ENCODE measurements at places on chromosomes 6 and 20. TPM values are rescaled to one million over a fixed set of nuclear protein-coding genes. Genes with fewer than 3 reads are reported as not detected.
A peak's percentile ranks its signal among the peaks of the same experiment; 100 is the strongest.

- DNase-seq: no peak
Observed at GRCh38 chr20:22559711-22560318, 24.6 kb downstream of the FOXA2 start.

PRDM13 gene
- total RNA-seq: not detected

DNA sequence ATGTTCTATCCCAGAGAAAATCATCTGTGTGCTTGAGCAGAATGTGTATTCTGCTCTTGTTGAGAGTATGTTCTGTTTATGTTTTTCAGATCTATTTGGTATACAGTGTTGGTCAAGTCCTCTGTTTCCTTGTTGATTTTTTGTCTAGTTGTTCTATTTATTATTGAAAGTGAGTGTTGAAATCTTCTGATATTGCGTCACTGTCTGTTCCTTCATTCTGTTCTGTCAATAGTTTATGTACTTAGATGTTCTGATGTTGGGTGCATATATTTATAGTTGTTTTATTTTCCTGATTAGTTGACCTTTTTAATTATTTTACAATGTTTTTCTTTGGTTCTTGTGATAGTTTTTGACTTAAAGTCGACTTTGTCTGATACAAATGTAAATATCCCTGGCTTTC, 458.7 kb upstream of the HSF2 start:
- DNase-seq: no peak

- no peak for DNase-seq
Observed at GRCh38 chr6:29499704-29500103, 11.9 kb upstream of the MAS1L start.

GRCh38 chr20:2593756-2594155, 57.4 kb downstream of the TMC2 start:
- no peak for DNase-seq

TCF21 gene
- total RNA-seq: not detected

IER3 gene
- 30.5 TPM for total RNA-seq

PEX3 gene
- 16.9 TPM for total RNA-seq

- DNase-seq: no peak
Observed at GRCh38 chr20:37274851-37275524, 13.4 kb upstream of the GHRH start.

ID4 gene
- total RNA-seq: not detected

CFB gene
- total RNA-seq: 0.37 TPM

DNA sequence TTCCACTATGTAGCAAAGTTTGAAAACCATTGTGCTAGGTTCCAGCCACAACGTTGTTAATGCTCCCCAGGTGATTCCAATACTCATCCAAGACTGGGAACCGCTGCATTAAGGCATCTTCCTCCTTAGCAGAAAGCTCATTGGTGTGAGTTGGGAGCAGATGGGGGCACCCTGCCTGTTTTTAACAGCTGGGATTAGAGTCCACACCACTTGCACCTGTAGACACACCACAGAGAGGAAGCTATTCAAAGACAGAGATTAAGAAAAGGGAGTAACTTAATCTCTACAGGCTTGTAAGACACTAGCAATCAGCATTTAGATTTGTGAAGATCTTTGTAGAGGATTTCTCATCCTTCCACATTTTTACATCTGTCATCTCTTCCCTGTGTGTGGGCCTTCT, 333.9 kb upstream of the SOX4 start:
- DNase-seq: no peak

GRCh38 chr20:52899041-52899608, 73.0 kb upstream of the TSHZ2 start:
- DNase-seq: no peak

OR2H2 gene
- not detected for total RNA-seq

DEFB124 gene
- not detected for total RNA-seq

DNA sequence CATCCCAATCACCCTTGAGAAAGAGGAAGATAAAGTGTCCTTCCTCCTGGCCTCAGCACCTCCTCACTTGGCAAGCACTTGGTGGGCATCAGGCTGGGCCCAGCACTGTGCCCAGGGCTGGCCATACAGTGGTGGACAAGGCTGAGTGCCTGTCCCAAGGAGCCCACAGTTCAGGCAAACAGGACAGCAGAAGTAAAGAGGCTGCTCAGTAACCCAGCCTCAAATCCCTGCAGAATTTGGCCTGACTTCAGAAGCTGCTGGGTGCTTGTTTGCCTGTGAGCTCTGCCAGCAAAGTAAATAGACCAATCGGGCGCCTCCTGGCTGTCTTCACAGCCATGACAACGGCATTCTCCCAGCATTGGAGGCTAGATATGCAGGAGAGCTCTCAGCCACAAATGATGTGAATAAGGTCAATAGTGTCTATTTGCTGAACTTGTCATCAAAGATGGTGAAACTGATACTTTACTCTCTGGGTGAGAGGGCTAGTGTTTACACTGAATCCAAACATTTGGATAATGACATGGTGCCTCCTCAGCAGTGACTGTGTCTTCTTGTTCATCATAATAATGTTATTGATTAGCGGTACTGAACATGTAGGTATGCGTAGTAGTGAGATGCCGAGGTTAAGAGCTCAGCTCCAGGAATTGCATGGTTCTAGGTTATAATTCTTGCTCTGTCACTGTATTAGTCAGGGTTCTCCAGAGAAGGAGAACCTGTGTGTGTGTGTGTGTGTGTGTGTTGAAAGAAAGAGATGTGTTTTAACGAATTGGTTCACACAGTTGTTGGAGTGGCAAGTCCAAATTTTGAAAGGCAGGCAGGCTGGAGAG, 36.9 kb upstream of the FANCE start:
- DNase-seq: peak; percentile 18

DNA sequence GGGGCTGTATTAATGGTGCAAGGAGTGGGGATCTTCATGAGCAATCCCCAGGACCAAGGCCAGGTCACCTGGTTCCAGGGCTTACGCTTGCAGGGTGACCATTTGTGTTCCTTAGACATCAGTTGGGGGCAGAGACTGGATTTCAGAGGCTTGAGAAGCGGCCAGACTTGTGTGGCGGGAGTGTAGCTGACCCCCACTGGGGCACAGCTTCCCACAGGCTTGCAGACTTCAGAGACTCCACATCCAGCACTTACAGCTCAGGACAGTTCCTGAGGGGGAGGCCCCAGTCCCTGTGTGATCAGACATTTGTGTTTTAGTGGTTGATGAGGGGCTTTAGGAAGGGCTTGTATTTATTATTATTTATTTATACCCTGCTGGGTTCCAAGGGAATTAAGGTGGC, 15.3 kb downstream of the TJAP1 start:
- no peak for DNase-seq

GRCh38 chr6:119314885-119315272, 34.7 kb downstream of the MAN1A1 start:
- DNase-seq: no peak

DNA sequence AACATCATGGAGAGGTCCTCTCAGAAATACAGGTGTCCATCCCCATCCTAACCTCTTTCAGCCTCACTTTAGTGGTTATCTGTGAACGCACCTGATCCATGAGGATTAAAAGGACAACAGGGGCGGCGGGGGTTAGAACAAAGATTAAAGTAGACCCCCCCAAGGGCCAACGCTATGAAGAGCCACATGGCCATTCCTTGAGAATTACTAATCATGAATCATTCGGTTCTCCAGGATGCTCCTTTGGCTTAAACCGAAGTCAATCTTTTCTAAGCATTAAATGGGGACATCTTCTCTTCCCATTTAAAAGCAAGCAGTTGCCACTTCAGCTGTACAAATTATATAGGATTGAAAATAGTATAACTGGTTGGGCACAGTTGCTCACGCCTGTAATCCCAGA, 212.4 kb downstream of the GMPR start:
- DNase-seq: no peak

- DNase-seq: peak; percentile 25
Observed at GRCh38 chr6:133973109-133973971, 20.3 kb downstream of the TBPL1 start.

DEF6 gene
- 186 TPM for total RNA-seq

DNA sequence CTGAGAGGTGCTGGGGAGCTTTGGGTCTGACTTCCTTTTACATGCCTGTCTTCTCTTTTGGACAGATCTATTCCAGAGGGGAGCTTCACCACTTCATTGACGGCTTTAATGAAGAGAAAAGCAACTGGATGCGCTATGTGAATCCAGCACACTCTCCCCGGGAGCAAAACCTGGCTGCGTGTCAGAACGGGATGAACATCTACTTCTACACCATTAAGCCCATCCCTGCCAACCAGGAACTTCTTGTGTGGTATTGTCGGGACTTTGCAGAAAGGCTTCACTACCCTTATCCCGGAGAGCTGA, 13.1 kb downstream of the PRDM1 start:
- no peak for DNase-seq

GRCh38 chr20:8007490-8007889, 12.1 kb downstream of the TMX4 start:
- DNase-seq: no peak

DNA sequence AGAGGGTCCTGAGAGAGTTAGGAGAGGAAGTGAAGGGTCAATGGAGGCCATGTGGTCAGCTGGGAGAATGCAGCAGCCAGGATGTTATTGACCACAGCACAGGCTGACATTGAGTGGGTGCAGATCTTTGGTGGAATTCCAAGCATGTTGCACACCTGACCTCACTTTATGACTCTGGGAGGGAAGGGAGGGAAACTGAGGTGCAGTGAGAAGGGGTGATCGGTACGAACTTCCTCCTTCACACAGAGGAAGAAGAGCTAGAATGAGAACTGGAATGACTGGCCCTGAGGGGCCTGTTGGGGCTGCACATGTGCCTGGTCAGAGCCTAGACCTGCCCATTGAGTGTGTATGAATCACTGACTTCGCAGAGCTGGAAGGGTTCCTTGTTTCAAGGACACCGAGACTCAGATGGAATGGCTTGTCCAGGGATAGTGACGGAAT, 9.8 kb downstream of the FAM83D start:
- no peak for DNase-seq

DNA sequence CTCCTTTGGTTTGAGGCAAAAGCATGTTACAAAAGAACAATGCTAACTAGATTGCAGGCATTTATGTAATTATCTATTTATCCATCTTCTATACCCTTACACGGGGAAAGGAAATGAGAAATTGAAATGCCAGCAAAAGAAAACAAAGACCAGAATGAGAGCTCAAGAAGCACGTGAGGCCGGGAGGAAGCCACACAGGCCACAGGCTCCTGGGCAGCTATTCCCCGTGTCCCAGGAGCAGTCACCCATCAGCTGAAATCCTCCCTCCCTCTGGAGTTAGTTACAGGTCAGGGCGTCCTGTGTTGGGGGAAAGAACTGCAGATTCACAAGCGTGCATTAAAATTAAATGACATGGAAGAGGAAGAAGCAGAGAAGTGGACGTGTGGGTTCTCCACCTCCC, 64.7 kb upstream of the RPS6KA2 start:
- no peak for DNase-seq

SLC26A8 gene
- total RNA-seq: not detected

- DNase-seq: no peak
Observed at GRCh38 chr6:27168108-27168507, 79.4 kb upstream of the PRSS16 start.

REM1 gene
- not detected for total RNA-seq

DNA sequence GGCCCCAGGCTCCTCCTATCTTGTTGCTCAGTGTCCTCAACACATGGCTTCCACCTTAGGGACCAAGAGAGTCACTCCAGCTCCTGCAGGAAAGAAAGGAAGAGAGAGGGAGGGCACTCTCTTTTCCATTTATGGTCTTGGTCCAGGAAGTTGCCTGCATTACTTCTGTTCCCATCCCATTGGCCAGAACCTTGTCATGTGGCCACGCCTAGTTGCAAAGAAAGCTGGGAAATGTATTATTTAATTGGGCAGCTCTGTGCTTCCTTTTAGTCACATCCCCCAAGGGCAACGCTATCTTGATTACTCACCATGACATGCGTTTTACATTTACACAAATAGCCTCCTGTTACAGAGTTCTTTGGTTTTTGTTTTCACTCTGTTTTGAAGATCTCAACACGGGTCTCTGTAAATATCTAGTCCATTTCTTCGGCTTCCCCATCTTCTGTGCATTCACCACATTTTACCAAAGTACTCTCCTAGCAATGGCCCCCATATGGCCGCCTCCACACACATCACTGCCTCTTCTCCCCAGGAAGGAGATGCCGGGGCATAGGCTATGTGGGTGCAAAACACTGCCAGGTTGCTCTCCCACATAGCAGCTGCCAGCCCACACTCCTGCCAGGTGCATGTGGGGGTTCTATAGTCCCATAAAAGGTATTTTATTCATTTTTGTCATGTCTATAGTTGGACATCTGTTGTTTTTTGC, 35.7 kb upstream of the ZMYND8 start:
- DNase-seq: no peak

ADGRF5 gene
- not detected for total RNA-seq
